NCI-H1048 (cell line): ENCODE measurements at places on chromosomes 16 and 17.

DNA sequence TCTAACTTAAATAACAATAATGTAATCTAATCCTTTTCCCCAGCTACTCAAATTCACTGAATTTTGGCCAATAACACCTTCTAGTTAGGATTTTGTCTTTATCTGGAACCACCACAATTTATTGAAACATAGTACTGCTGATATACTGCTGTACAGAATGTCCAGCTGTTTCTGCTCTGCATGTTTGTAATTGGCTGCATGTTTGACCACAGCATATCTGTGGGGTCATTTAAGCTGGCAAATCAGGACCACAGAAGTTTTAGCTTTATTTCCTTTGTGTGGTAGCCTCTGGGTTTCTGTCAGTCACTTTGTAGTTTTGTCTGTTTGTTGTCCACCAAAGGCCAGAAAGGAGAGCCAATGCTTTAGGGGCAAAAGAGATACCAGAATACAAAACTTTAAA is 22.2 kb upstream of the RAB11FIP4 start:
- DNase-seq, result no peak

DNA sequence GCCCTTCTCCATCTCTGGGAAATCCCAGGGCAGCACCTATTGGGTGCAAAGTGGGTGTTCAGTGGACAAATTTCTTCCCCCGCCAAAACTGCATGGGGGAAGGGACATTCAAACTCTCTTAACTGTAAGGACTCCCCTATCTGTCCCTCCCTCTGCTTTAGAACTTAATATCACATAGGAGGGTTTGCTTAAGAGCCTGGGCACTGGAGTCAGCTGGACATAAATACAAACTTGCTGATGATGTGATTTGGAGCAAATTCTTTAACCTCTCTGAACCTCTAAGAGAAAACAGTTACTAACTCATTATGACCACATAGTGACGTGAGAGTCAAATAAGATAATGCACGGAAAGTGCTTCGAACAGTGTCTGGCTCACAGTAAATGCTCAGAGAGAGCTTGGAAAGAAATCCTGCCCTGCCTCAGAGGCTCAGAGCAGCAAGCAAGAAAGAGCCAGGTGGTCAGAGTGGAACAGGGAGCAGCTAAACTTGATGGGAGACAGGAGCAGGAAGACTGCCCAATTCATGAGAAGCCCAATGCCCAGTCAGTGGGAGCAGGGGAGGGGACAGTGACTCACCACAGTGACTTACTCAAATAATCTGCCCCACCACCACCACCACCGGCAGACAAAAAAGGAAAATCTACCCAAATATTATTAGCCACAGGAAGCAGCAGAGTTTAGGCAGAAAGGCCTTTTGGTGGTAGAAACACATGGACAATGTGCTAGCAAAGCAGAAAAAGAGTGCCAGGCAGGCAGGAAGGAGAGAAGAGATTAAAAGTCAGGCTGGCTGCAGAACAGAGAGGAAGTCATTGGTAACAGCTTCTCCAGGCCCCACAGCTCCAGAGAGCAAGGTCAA is 23.9 kb upstream of the CCL1 start:
- no peak for DNase-seq

DNA sequence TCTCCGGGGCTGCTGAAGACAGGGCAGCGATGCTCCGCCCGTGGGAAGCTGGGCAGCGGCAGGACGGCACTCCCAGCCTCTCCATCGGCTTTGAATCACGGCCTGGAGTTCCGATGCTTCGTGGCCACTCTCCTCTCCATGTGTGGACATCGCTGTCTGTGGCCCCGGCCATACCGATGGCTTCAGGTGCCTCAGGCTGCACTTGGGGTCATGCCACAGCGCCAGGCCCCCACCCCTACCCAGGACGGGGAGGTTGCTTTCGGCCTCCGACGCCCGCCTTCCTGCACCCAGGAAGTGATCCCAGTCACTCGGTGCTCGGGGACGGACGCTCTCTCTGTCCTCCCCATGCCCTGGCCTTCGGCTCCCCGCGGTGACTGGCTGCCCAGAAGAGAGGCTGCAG is 180.7 kb downstream of the BANP start:
- no peak for DNase-seq

GRCh38 chr17:37642681-37643080 is 565 bp downstream of the DDX52 start:
- no peak for DNase-seq

DNA sequence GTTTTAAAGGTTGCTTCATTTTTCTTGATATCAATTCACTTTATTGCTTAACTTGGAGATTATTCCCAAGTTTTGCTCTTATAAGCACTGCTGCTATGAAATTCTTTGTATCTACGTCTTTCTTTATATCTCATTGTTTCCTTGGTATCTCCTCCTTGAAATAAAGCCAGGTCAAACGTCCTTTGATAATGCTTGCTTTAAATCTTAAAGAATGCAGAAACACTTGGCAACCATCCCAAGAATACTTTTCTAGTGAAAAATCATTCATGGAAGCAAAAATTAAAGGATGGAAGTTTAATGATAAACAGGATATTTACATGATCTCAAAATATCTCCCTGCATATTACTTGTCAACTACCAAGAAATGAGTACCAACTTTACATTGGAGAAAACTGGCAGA is 175.2 kb downstream of the CPPED1 start:
- no peak for DNase-seq

GRCh38 chr16:85735225-85735635 is 15.7 kb downstream of the C16orf74 start:
- DNase-seq, result no peak

GRCh38 chr16:76241755-76242154 is 35.4 kb upstream of the CNTNAP4 start:
- no peak for DNase-seq

- no peak for DNase-seq
Measured at GRCh38 chr17:7574176-7574953, 5.1 kb upstream of the CD68 start.

DNA sequence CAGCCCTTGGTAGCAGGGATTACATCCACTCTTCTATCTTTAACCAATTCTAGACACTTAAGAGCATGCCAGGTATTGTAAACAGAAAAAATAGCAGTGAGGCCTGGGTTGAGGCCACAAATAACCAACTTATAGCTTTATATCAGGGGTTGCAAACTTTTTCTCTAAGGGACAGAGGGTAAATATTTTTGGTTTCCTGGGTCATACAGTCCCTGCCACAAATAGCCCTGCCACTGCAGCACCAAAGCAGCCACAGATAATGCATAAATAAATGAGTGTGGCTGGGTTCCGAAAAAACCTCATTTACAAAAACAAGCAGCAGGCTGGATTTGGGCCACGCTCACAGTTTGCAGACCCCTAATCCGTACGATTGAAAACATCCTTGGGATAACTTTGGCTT is 46.7 kb downstream of the STAT3 start:
- DNase-seq, result no peak

GRCh38 chr17:77611791-77612502 is 346.6 kb upstream of the TNRC6C start:
- no peak for DNase-seq

GRCh38 chr16:2451851-2452320 is 8.0 kb upstream of the TEDC2 start:
- no peak for DNase-seq

DNA sequence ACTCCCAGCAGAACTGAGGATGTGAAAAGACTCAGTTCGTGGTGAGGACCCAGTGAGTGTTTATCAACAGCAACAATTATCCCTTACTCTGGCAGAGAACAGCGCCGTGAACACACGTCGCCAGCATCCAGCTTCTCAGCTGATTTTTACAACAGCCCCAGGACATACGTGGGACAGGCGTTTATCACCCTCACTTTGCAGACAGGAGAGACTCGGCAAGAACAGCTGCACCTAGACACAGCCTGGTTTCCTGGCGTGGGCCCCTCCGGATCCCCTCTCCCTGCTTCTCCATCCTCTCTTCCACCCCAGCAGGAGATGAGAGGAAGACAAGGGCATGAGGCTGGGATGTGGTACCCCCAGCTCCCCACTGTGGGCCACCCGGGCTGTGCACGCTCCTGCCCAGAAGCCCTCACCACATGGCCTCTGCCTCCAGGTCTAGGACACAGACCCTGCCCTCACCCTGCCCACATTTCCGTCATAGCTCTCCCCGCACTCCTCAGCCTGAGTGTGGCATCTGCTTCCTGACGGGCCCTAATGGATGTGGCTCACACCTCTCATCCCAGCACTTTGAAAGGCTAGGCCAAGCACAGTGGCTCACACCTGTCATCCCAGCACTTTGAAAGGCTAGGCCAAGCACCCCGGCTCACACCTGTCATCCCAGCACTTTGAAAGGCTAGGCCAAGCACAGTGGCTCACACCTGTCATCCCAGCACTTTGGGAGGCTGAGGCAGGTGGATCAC is 17.5 kb downstream of the ABR start:
- no peak for DNase-seq

GRCh38 chr16:23567602-23568001 is 10.1 kb downstream of the UBFD1 start:
- no peak for DNase-seq

DNA sequence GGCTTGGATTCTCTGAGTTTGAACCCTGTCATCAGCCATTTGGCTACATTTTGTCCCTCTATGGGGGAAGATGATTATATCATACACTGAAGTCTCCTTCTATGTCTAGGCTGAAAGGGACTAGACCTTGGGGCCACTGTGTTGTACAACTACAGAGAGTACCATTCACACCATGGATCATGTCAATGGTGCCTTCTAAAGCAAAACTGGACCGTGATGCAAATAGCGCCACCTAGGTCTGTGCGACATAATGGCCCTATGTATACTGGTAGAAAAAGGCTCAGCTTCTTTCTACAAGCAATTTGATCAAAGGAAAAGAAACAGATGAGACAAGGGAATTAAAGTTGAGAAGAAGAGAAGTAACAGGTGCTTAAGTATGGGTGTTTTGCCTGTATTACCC is 100.7 kb downstream of the LYRM1 start:
- no peak for DNase-seq

GRCh38 chr17:58060596-58061191 is 22.5 kb upstream of the DYNLL2 start:
- no peak for DNase-seq

DNA sequence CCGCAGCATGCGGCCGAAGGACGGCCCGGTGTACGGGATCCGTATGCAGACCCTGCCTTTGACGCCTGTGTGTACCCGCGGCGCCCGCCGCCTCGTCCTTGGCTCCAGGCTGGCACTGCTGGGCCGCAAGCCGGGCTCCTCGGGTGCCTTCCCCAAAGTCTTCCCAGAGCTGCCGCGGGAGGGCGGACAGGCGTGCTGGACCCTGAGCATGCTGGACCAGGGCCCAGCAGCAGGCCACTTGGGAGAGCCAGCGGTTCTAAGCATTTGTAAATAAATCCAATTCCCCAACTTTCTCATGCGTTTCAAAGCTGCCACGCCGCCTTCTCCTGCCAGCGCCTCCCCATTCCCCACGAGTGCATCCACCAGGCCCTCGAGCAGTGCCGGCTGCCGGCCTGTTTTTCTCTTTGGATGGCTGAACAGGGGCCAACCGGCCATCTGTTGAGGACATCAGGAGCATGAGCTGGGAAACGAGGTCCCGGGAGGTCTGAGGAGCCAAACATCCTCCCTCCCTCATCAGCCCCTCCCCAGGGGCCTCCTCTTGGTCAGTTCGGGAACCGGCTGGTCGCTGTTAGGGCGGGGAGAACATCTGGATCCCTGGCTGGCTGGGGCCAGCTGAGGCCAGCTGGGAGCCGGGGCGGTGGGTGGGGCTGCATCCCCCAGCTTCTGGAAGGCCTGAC is 20.5 kb upstream of the PABPN1L start:
- DNase-seq, result no peak

DNA sequence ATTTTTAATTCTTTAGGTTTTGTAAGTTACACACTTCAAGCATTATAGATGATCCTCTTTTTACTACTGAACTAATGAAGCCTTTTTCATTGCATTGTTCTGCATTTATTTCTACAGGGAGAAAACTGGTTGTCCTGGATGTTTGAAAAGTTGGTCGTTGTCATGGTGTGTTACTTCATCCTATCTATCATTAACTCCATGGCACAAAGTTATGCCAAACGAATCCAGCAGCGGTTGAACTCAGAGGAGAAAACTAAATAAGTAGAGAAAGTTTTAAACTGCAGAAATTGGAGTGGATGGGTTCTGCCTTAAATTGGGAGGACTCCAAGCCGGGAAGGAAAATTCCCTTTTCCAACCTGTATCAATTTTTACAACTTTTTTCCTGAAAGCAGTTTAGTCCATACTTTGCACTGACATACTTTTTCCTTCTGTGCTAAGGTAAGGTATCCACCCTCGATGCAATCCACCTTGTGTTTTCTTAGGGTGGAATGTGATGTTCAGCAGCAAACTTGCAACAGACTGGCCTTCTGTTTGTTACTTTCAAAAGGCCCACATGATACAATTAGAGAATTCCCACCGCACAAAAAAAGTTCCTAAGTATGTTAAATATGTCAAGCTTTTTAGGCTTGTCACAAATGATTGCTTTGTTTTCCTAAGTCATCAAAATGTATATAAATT is 53.0 kb downstream of the TUBD1 start:
- no peak for DNase-seq

- no peak for DNase-seq
Measured at GRCh38 chr17:79721993-79722671, 8.6 kb upstream of the ENPP7 start.

DNA sequence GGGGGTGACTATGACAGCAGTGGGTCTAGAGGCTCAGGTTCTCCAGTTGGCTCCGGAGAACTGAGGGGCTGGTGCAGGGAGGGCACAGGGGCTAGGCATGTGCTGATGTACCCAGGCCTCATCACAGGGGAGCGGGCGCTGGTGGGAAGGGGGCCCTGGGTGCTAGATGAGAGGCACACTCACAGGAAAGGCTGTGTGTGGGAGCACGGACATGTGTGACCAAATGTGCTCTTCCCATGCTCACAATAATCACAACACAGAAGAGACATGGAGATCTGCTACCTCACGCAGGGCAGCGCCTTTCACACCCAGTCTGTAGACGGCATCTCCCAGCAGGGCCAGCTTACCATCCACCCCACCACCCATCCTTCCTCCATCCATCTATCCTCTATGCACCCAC is 17.4 kb upstream of the RASD1 start:
- DNase-seq, result no peak

GRCh38 chr17:30380643-30381339 is 2.1 kb downstream of the CPD start:
- DNase-seq, result no peak

DNA sequence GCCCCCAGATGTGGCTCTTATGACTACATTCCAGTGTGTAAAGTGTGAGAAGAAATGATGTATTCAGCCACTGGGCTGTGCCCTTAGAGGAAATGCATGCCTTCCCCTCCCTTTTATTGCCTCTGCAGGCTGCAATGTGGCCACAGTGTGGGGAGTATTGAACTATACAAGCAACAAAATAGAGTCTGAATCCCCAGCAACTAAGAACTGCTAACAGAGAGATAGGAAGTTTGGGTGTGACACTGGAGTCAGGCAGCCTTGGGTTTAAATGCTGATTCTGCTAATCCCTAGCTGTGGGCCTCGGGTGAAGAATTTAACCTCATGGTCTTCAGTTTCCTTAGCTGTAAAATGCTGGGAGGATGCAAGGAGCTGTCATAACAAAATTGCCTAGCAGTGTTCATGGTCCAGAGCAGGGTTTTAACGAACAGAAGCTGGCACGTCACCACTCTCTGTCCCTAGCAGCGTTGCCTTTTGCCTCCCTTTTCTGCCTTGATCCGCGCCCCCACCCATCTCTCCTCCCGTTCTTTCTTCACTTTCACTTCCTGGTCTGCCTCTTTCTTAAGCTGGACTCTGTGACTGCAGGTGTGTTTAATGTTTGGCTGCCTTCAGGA is 50.3 kb downstream of the KPNA2 start:
- DNase-seq, result no peak

- no peak for DNase-seq
Measured at GRCh38 chr16:24075931-24076716, 180.0 kb upstream of the CACNG3 start.
